ENCODE measurements at places on chromosomes 6 and 20. TPM values are rescaled to one million over a fixed set of nuclear protein-coding genes. Genes with fewer than 3 reads are reported as not detected.

Gene TPX2
- 74.5 TPM for total RNA-seq

Gene HLA-DQB2
- 0.40 TPM for total RNA-seq

Gene BPHL
- total RNA-seq, result 31.7 TPM

Gene BCAS4
- total RNA-seq, result 2.7 TPM

DNA sequence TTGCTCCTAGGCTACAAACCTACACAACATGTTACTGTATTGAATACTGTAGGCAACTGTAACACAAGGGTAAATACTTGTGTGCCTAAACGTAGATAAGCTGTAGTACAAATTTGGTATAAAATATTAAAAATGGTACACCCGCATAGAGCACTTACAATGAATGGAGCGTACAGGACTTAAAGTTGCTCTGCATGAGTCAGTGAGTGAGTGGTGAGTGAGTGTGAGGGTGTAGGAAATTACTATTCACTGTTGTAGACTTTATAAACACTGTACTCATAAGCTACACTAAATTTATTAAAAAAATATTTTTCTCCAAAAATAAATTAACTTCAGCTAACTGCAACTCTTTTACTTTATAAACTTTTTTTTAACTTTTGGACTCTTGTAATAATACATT, 391.6 kb downstream of the ADGRB3 start:
- no peak for DNase-seq

DNA sequence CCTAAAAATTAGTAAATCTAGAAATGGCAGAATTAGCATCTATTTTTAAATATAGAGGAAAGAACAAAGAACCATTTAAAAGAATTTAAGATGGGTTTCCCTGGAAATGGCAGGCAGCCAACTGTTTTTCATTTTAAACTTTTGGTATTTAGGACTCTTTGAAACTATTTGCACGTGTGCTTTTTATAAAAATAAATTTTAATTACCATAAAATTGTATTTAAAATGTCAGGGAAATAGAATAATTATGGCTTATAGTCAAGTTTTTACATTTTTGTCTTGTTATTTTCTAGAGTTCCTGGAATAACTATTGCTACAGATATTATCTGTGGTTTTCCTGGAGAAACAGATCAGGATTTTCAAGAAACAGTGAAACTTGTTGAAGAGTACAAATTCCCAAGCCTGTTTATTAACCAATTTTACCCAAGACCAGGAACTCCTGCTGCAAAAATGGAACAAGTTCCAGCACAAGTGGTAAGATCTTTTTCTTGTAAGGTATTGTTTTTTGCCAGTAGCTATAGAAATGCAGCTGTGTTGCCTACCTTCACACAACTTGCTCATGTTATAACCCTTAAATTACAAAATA, 528.7 kb upstream of the SOX4 start:
- no peak for DNase-seq

GRCh38 chr20:4836935-4837334, 115.2 kb downstream of the PRND start:
- DNase-seq, result no peak

Measured in colonic mucosa (tissue), 4 donors.